Heart right ventricle (tissue), 16 donors: ENCODE measurements at places on chromosomes 3 and 15. TPM values are rescaled to one million over a fixed set of nuclear protein-coding genes. Genes with fewer than 3 reads are reported as not detected.

GRCh38 chr15:94582368-94582767 lies 351.0 kb downstream of the MCTP2 start:
- DNase-seq, result no peak

- no peak for DNase-seq
These were observed 29.9 kb upstream of the STT3B start for GRCh38 chr3:31502803-31503221.

DNA sequence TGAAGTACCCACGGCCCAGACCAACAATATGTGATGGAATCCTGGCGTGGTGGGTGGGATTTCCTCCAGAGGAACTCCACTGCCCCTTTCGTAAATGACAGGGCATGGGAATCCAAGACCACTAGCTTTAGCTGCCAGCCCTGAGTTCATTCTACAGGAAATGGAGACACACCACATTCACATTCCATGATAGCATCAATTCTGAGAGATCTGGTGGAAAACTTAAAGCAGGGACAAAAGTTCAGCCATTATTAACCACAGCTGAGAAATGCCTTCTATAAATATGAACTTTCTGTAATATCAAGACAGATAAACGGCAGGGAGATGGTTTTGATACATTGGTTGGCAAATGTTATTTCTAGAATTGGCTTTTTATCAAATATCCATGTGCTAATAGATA lies 98.2 kb downstream of the FBN1 start:
- no peak for DNase-seq

The GOLGA8G gene
- polyA plus RNA-seq, result not detected

The TMC3 gene
- not detected for polyA plus RNA-seq

- no peak for DNase-seq
These were observed 168.7 kb downstream of the PTPRG start for GRCh38 chr3:61730056-61730455.

DNA sequence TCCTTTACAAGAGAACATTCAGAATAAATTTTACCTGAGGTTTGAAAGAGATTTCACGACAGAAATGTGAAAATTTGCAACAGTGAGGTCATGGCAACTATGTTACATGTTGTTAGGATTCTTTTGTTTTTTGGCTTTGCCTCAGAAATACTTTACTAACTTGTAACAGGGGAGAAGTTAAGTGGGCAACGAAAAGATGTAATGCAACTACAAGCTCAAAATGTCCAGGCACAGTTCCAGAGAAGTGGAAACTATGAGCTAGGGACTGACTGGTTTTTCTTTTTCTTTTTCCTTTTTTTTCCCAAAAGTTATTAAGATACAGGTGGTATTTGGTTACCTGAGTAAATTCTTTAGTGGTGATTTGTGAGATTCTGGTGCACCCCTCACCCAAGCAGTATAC lies 111.5 kb upstream of the PPP2R3A start:
- DNase-seq, result no peak

The IQCH gene
- polyA plus RNA-seq, result 0.83 TPM

GRCh38 chr15:89575656-89576416 lies 567 bp downstream of the TICRR start:
- peak; percentile 10 for DNase-seq

- DNase-seq, result peak; percentile 34
These were observed 175.3 kb upstream of the HES1 start for GRCh38 chr3:193960487-193961274.

The C3orf49 gene
- polyA plus RNA-seq, result not detected

- DNase-seq, result no peak
These were observed 81.9 kb upstream of the HES1 start for GRCh38 chr3:194054016-194054415.

The MOBP gene
- polyA plus RNA-seq, result 0.01 TPM

- no peak for DNase-seq
These were observed 36.3 kb upstream of the MYH15 start for GRCh38 chr3:108546692-108547091.

The STRA6 gene
- polyA plus RNA-seq, result 0.15 TPM

- DNase-seq, result no peak
These were observed 124.1 kb upstream of the CHRM5 start for GRCh38 chr15:33844186-33844585.

GRCh38 chr3:153158961-153159735 lies 2.9 kb upstream of the RAP2B start:
- DNase-seq, result no peak

DNA sequence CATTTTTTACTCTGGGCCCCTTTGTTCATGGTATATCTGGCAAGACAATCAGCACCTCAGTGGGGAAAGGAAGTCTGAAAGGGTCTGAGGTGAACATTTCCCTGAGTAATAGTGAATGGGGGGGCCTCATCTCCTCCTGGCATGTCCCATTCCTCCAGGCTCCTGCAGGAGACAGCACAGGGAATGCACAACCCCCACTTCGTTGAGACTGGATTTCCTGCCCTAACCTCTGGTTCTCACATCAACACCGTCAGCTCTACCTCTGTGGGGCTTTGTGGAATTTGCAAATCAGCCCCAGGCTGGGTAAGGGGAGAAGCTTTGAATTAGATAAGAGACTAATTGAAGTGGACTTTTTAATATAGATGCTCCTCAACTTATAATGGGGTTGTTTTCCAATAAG lies 168.3 kb upstream of the TRIM42 start:
- DNase-seq, result no peak

The RTP1 gene
- polyA plus RNA-seq, result not detected

GRCh38 chr3:150292891-150293290 lies 115.2 kb upstream of the TSC22D2 start:
- DNase-seq, result no peak

The SEC62 gene
- polyA plus RNA-seq, result 34.1 TPM

The TRAT1 gene
- not detected for polyA plus RNA-seq

The LIPH gene
- not detected for polyA plus RNA-seq

The TMOD2 gene
- polyA plus RNA-seq, result 1.5 TPM

DNA sequence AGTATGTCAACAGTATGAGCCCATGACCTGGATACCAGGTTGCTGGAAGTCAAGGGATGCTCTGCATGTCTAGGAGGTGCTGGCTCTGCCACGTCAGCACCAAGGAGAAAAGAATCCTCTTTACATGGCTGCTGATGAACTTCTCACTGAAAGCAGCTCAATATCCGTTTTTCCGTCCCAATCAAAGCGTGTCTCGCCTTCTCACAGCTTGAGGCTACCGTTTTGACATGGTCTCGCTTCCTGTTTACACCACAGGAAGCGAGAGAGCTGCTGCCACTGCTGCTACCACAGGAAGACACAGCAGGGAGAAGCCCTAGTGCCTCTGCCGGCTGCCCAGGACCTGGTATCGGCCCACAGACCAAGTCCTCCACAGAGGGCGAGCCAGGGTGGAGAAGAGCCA lies 27.3 kb downstream of the STARD5 start:
- peak; percentile 47 for DNase-seq

DNA sequence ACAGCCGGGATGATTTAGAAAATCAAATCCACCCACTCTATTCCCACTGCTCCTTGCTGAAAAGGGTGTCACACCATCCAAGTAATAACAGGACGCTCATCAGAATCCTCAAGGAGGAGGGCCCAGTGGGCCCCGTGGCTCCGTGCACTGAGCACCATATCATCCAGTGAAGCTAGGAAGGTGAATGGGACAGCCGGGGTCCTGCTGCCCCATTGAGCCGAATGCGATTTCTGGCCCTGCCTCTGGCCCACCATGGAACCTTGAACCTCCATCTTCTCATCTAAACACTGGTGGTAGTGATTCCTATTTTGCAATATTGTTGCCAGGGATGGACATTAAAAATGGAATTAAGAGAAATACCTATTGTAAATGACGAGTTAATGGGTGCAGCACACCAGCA lies 99.1 kb upstream of the SLC6A11 start:
- no peak for DNase-seq

GRCh38 chr3:127482216-127483004 lies 108.1 kb downstream of the TPRA1 start:
- DNase-seq, result no peak

GRCh38 chr15:47400603-47401002 lies 316.7 kb upstream of the SEMA6D start:
- no peak for DNase-seq

DNA sequence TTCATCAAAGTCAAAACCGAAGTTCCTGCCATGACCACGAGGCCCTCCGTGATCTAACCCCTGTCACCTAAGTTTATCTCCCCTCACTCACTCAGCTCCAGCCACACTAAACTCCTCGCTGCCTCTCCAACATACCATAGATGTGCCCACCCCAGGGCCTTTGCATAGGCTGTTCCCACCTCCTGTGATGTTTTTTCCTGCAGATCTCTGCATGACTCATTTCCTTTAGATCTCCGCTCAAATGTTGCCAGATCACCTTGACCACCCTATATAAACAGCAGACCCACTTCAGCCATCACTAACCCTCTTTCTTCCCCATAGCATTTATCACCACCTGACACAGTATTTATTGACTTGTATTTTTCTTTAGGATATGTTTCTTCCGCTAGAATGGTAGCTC lies 58.5 kb downstream of the HRH1 start:
- DNase-seq, result no peak

DNA sequence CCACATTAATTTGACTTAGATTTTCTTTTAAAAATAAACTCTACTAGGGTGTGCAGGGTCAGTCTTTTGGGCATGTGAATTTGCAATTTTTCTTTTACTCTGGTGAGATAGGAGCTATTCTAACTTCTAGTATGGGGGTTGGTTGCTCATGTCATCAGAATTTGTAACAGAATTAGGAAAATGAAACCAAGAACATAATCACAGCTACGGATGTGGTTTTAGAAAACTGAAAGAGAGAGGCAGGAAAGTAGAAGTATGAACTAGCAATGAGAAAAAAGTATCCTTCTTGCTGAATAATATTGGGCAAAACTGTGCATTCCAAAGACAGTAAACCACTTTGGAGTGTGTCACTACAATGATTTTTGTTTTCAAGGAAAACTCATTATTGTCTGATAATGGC lies 43.3 kb downstream of the ADPGK start:
- no peak for DNase-seq

The P2RY1 gene
- 1.4 TPM for polyA plus RNA-seq

The DPPA2 gene
- not detected for polyA plus RNA-seq

DNA sequence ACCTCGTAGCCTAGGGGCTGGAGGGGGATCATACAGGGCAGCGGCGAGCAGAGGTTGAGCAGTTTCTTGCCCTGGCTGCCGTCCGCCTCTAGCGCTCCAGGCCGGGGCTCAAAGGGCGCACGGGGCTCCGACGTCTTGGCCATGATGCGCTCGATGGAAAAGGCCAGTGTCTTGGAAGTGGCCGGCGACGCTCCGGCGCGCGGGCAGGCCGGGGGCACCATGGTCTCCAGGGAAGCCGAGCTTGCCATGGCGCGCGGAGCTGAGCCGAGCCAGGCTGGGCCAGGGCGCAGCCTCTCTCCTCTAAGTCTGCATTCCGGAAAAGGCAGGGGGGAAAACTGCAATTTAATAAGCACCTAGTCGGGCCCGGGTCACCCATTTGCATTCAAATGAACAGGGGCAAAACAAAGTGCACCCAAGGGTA lies 719 bp downstream of the FEZF2 start:
- no peak for DNase-seq

The ATP13A4 gene
- polyA plus RNA-seq, result 0.01 TPM
